ENCODE measurements at places on chromosomes 13 and 19.

DNA sequence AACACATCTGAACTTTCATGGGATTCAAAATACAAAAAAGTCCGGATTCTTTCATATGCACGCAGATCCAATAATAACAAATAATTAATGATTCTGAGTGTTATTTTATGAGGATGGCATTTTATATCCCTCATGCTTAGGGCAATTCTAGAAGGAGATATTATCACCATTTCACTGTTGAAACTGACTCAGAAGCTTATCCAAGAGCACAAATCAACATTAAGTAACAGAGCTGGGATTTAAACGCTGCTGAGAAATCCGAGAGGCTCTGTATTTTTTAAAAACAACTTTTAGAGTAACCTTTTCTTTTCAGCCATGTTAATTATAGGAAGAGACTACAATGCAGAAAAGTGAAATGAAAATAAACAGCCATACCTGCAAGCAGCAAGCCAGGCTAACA is 30.3 kb downstream of the ATP7B start:
- no peak for DNase-seq

DNA sequence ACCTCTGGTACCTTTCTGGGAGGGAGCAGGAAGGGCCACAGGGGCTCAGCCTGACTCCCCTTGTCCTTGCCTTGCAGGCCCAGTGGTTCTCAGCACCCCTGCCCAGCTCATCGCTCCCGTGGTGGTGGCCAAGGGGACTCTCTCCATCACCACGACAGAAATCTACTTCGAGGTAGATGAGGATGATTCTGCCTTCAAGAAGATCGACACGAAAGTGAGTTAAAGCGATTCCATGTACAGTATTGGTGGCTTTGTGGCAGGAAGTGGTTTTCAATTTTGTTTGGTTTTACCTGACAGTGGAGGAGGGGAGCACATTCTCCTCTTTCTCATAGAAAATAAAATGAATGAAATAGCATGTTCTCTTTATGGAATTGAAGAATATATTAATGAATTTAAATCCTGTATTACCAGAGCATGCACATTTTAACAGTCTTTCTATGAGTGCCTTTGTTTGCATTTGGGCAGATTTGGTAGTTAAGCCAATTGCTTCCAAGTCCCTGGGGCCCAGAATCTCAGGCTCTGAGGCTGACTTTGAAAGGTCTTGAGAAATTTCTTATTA is 4.1 kb downstream of the MAB21L1 start:
- DNase-seq, result no peak

- DNase-seq, result no peak
Observed at GRCh38 chr19:48396824-48397176, 3.3 kb downstream of the GRIN2D start.

GRCh38 chr13:34733721-34734120 is 208.3 kb upstream of the NBEA start:
- DNase-seq, result no peak

DNA sequence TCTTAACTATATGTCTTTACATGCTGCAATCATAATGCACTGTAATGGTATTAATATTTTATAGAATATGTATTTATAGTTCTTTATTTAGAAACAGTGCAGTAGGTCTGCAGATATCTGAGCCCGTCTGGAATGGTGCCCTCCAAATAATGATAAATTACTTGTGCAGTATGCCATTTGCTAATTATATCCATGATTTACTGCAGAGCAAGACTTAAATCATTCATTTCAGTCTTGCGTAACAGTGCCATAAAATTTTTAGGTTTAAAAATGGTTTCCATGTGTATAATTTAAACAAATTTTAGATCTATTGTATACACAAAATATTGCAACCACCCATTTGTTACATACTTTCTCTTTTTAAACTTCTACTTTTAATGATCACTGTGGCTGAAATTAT is 175.1 kb downstream of the ZNF536 start:
- DNase-seq, result no peak

DNA sequence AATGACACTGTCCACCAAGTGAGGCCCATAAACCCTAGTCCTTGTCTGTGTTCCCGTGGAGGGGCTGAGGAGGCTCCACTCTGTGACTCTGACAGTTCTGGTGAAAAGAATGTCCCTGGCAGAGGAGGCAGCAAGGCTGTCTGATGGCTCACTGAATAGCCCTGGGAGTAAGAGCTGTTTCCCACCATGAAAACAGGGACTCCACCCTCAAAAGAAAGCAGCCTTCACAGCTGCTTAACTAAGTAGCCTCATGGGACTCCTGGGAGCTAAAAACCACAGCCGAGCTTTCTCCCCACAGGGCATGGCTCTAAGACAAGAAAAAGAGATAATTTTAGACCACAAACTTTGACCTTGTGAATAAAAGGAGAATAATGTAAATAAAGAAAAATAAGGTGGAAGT is 135.1 kb upstream of the FRY start:
- peak; percentile 69 for DNase-seq

DNA sequence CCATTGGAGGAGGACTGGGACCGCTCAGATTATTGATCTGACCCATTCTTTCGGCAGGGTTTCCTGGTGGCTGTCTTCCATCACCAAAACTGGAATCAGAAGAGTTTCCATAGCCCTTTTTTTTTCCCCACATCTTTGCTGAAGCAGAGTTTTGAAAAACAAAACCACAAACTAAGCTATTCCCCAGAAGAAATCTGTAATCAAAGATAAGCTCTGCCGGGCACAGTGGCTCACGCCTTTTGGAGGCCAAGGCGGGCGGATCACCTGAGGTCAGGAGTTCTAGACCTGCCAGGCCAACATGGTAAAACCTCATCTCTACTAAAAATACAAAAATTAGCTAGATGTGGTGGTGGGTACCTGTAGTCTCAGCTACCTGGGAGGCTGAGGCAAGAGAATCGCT is 4.2 kb upstream of the ICAM1 start:
- no peak for DNase-seq

- peak; percentile 70 for DNase-seq
Observed at GRCh38 chr19:30226464-30227011, 145.6 kb upstream of the ZNF536 start.

DNA sequence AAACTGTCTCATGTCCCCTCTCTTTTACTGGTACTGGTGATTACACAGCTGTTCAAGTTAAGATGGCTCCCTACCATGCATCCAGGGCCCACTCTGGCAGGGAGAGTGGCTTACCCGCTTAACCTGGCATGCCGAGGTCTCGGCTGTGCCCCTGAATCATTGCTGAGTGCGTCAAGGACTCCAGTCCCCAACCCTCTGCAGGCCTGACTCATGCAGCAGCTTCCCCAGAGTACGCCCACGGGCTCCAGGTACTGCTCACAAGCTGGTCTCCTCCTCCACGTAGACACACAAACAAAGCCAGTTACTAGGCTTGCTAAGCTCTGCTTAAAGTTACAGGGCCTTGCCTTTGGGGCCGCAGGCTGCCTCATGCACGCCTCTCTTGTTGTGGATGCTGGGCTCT is 447.4 kb downstream of the COG6 start:
- DNase-seq, result no peak

DNA sequence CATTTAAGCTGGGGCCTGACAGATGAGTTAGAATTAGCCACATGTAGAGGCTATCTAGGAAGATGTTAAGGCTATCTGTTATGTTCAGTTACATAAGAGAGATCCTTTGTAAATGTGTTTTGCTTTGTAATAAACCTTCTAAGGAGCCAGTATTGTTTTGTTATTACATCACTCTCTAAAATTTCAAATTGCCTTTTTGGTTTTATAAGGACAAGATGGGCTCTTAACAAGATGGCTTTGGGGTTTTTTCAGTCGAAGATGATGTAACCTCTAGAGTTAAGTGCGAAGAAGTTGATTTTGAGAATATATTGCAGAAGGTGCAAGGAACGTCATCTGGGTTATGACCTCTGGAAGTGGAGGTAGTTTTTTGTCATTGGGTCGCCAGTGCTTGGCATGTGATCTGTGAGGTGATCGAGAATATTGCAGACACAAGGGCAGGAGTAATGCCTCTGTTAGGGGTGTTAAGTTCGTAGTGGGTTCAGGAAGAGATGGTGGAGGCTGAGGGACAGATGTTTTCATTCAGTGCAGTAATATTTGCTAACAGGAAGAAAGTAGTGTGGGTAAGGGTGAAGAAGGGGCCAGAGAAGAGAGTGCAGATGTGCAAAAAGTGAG is 12.7 kb downstream of the LSM14A start:
- DNase-seq, result no peak
